ENCODE measurements at places on chromosomes 13 and 19. TPM values are rescaled to one million over a fixed set of nuclear protein-coding genes. Genes with fewer than 3 reads are reported as not detected.

ZNF225 gene
- 2.3 TPM for total RNA-seq

ZNF226 gene
- total RNA-seq, result 8.2 TPM

IGLON5 gene
- total RNA-seq, result 0.22 TPM

DNA sequence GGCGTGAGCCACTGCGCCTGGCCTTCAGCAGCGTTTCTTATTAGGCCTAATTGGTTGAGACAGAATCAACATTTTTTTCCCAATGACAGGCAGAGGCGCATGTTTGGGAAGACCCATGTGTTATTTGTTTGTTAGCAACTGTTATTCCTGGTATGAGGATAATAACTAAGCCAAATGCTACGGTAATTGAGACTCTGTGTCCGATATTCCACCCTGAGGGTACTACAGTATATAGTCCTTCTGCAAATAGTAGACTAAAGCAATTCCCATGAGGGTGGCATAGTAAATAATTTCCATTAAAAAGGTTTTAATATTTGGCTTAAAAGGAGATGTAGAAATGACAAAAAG, 18.4 kb upstream of the CCL25 start:
- peak overlapping the region; percentile 96 for H3K27ac ChIP-seq
- peaks cover 28% of the 10 kb centered on the region for H3K4me1 ChIP-seq
- DNase-seq, result no peak
- no peak overlapping the region for H3K4me3 ChIP-seq
- no peaks in the 10 kb centered on the region for H3K27me3 ChIP-seq

GRCh38 chr13:33994198-33994597, 176.2 kb downstream of the RFC3 start:
- no peaks in the 10 kb centered on the region for H3K36me3 ChIP-seq
- no peak overlapping the region for H3K27ac ChIP-seq
- no peaks in the 10 kb centered on the region for H3K4me1 ChIP-seq
- DNase-seq, result no peak
- H3K27me3 ChIP-seq, result no peaks in the 10 kb centered on the region

DNA sequence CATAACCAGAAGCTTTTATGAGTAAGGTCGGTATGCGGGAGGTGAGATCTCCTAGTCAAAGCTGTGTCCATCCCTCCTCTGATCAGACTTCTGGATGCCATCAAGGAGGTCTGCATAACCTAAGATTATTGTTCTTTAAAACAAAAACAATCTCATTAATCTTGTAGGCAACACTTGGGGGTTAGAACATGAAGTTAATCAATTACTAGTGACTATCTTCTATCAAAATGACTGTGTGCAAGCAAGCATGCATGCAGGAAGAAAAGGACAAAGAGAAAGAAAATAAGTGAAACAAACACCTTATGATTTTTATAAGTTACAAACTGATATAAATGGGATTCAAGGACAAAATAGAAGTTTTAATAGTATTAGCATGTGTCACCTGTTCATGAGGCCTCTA, 2435.9 kb upstream of the PCDH20 start:
- H3K4me1 ChIP-seq, result no peaks in the 10 kb centered on the region
- H3K27me3 ChIP-seq, result no peaks in the 10 kb centered on the region
- no peak overlapping the region for H3K4me3 ChIP-seq
- no peak for DNase-seq

Measured in K562 (cell line).